Heart right ventricle (tissue), 16 donors: ENCODE measurements at places on chromosomes 13 and 19. TPM values are rescaled to one million over a fixed set of nuclear protein-coding genes. Genes with fewer than 3 reads are reported as not detected.

GRCh38 chr13:94333131-94333820 lies 146.2 kb downstream of the DCT start:
- no peak overlapping the region for H3K27ac ChIP-seq
- no peaks in the 10 kb centered on the region for H3K36me3 ChIP-seq
- DNase-seq, result no peak
- no peak overlapping the region for H3K4me3 ChIP-seq

- H3K27ac ChIP-seq, result peak within 1 kb of the TSS; percentile 95
- H3K36me3 ChIP-seq, result peaks cover 7% of the 10 kb centered on the region
- peak within 1 kb of the TSS; percentile 100 for H3K4me3 ChIP-seq
- DNase-seq, result peak; percentile 87
- H3K27me3 ChIP-seq, result no peaks in the 10 kb centered on the region
- H3K4me1 ChIP-seq, result peaks cover 21% of the 10 kb centered on the region
Measured at GRCh38 chr19:55580628-55581144, at the start of gene ZNF579. TSS of gene ZNF579 (minus strand) at chr19:55580848. CDS start at chr19:55579639, 1,209 bp downstream.

- DNase-seq, result no peak
- H3K4me3 ChIP-seq, result no peak overlapping the region
- no peak overlapping the region for H3K27ac ChIP-seq
- peaks cover 31% of the 10 kb centered on the region for H3K27me3 ChIP-seq
Measured at GRCh38 chr19:33580026-33580644, 41.6 kb upstream of the CHST8 start.

DNA sequence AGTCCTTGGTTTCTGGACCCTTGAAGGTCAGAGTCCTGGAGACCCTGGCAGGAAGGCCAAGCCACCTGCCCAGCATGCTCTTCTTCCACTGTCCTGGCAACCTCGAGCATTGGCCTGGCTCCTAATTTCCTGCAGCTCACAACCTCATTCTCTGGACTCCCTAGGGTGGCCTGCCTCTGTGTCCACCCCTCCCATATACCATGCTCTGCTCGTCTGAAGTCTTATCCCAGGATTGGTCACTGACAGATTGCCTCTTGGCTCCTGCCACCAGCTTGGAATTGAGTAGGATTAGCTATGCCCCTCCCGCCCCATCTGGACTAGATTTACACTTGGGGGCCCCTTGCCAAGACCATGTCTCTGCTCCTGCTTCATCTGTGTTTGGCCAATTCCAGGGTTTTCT lies 17.1 kb upstream of the WASF3 start:
- H3K4me1 ChIP-seq, result no peaks in the 10 kb centered on the region
- no peaks in the 10 kb centered on the region for H3K27me3 ChIP-seq
- no peak overlapping the region for H3K27ac ChIP-seq
- no peaks in the 10 kb centered on the region for H3K36me3 ChIP-seq
- DNase-seq, result no peak
- no peak overlapping the region for H3K4me3 ChIP-seq

GRCh38 chr19:49710372-49710951 lies 19.5 kb downstream of the CPT1C start:
- H3K36me3 ChIP-seq, result no peaks in the 10 kb centered on the region
- H3K27me3 ChIP-seq, result no peaks in the 10 kb centered on the region
- no peak for DNase-seq
- H3K27ac ChIP-seq, result no peak overlapping the region
- no peak overlapping the region for H3K4me3 ChIP-seq

The IFNL1 gene
- not detected for total RNA-seq

The ZNF177 gene
- 3.0 TPM for total RNA-seq

The FUT2 gene
- not detected for total RNA-seq

The LRRC4B gene
- 1.8 TPM for total RNA-seq
